ENCODE measurements at places on chromosomes 3 and 15.

GRCh38 chr3:152264378-152264777, 4.4 kb upstream of the MBNL1 start:
- DNase-seq: no peak

DNA sequence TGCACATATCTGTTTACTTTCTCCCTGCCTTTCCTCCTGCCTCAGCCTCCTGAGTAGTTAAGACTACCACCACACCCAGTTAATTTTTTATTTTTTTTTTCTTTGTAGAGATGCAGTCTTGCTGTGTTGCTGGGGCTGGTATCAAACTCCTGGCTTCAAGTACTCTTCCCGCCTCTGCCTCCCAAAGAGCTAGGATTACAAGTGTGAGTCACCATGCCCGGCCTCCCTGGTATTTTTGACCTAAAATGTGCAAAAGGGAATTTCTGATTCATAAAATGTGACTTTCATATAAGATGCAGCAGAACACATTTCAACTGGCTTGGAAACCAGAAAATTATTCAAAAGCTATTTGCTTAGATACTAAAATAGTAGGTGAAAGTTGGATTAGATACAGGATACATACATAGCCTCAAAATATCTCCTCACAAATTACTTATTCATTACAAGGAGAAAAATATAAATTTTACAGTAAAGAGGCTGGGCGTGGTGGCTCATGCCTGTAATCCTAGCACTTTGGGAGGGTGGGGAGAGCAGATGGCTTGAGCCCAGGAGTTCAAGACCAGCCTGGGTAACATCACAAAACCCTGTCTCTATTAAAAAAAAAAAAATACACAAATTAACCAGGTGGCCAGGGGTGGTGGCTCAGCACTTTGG, 32.0 kb downstream of the MAP4 start:
- no peak for DNase-seq

GRCh38 chr15:93066834-93067648, 22.0 kb downstream of the RGMA start:
- no peak for DNase-seq

GRCh38 chr3:59017617-59017984, 32.2 kb downstream of the CFAP20DC start:
- no peak for DNase-seq

GRCh38 chr3:128873244-128874022, 6.0 kb upstream of the ACAD9 start:
- no peak for DNase-seq

- DNase-seq: no peak
Measured at GRCh38 chr3:149623824-149624223, 34.0 kb downstream of the WWTR1 start.

DNA sequence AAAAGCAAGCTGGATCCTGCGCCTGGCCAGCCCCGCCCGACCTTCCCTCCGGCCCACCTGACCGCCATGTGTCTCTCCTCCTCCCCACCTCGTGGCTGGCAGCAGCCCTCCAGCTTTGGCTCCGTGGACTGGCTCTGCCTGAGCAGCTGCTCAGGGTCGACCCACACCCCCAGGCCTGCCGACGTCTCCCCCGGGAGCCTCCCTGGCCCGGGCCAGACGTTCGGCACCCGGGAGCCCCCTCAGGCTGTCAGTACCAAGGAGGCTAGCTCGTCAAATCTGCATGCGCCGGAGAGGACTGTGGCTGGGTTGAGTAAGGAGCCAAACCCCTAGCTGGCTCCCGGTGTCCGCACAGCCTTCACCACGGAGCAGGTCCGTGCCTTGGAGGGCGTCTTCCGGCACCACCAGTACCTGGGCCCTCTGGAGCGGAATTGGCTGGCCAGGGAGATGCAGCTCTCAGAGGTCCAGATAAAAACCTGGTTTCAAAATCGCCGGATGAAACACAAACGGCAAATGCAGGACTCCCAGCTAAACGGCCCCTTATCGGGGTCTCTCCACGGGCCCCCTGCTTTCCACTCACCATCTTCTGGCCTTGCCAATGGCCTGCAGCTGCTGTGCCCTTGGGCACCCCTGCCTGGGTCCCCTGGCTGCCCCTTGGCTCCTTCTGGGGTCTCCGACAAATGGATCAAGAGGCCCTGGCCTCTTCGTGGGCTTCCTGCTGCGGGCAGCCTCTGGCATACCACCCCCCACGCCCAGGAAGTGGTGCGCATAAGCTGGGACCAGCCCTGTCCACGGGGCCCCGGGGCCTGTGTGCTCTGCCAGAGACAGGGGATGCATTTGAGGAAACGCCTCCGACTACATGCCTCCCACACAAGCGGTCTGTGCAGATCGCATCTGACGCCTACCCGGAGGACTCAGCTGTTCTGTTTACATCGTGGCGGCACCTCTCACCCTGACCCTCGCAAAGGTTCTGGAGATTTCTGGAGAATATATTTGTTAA, 345.0 kb downstream of the ZNF385D start:
- DNase-seq: no peak

GRCh38 chr3:129746629-129747028, 140.2 kb upstream of the PLXND1 start:
- DNase-seq: no peak

GRCh38 chr15:40891810-40892446, 2.3 kb upstream of the VPS18 start:
- DNase-seq: no peak

GRCh38 chr3:128775906-128776542, 50.0 kb downstream of the RAB7A start:
- DNase-seq: no peak

GRCh38 chr3:108102420-108103039, 11.7 kb upstream of the CD47 start:
- no peak for DNase-seq

DNA sequence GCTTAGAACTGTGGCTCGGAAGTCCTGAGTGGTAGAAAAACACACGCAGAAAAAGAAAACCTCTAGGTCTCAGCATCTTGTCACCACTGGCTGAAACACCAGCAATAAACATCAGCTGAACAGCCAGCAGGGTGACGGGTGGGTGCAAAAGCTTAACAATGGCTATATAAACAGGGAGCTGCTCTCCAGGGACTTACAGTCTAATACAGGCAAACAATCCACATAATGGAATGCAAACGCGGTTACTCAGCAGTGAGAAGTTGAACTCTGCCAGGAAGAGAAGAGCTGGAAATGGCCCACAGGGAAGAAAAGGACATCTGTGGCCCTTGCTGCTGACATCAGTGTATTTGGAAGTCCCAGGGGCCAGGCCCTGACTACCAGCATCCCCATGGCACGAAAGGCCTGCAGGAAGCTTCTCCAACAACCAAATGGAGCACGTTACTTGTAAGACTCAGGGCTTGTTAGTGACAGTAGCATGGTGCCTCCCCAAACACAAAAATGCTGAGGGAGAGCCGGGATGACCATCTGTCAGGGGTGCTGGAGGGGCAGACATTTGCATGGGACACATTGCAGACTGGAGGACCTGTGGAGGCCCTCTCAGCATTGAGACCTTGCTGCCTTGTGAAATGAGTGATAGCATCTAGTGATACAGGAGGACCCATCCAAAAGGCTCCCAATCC, 3.0 kb downstream of the HEG1 start:
- no peak for DNase-seq

GRCh38 chr3:8627201-8627940, 17.2 kb downstream of the SSUH2 start:
- no peak for DNase-seq

DNA sequence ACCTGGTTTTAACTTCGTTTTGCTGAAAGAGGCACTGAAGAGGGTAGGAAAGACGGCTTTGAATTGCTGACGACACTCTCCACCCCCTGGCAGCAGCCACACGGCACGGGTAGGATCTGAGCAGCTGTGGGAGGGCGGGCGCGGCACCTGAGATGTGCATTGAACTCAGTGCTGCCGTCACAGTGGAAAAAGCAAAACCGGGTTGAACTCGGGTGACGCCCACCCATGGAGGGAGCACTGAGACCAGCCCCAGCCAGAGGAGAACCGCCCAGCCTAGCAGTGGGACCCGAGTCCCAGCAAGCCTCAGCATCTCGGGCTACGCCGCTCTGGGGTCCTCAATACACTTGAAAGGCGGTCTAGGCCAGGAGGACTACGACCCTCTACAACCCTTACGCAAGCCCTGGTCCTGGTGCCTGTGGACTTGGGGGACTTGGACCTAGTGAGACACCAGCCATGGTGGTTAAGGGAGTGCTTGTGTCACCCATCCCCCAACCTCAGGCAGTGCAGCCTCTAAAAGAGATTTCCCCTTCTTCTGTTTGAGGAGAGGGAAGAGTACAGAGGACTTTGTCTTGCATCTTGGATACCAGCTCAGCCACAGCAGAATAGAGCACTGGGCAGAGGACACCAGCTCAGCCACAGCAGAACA, 50.0 kb upstream of the RPL35A start:
- no peak for DNase-seq

DNA sequence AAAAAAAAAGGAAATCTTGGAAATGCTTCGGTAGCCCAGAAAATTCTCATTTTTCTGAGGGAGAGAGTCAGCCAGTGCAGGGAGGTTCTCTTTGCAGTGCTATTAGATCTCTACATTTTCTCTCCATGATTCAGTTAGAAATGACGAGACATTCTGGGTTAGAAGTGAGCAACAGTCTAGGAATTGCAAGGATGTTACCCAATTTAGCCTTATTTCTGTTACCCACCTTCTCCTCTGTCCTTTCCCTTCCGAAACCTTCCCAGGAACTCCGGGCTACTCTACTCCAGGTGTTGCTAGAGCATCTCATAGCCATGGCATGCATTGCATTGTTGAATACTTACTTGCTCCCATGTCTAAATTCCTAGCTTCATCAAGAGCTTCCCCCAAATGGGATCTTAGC, 106.8 kb downstream of the EDEM1 start:
- no peak for DNase-seq

DNA sequence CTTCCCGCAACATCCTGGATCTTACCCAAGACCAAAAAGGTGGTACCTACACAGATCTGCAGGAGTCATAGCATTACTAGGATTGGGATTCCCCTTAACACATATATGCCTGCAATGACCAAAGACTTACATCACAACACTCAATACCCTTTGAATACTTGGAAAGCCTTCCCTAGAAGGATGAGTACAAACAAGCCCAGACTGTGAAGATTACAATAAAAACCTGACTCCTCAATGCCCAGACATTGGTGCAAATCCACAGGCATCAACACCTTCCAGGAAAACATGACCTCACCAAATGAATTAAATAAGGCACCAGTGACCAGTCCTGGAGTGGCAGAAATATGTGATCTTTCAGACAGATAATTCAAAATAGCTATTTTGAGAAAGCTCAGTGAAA, 326.8 kb downstream of the TBL1XR1 start:
- DNase-seq: no peak

GRCh38 chr15:69896606-69897005, 201.1 kb downstream of the TLE3 start:
- DNase-seq: no peak

DNA sequence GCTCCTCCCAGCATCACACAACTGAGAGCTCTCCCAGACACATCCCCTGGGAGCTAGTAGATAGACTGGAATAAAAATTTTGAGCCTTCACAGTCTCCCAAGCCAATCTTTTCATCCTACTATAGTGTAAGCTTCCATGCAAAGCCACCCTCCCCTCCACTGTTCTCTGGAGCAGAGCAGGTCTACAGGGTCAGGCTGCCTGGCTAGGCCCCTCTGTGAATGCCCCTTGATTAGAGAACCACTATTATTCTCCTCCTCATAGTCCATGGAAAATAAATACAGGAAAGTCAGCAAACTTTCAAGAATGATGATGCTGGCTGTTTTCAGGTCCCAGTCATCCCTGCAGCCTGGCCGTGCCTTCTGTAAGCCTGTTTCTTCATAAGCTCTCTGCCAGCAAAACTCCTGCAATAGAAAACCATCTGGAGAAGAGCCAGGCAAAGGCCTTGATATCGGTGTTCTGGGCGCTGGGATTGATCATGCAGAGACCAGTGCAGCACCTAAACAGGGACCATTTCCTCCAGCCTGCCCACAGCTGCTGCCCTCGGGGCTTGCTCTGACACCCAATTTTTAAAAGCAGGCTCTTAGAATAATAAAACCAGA, 51.7 kb downstream of the CRYGS start:
- no peak for DNase-seq

- DNase-seq: no peak
Measured at GRCh38 chr15:68668926-68669600, 90.3 kb downstream of the CORO2B start.

- no peak for DNase-seq
Measured at GRCh38 chr3:115922681-115923347, 299.5 kb downstream of the GAP43 start.

GRCh38 chr3:59734061-59734460, 684.2 kb upstream of the CFAP20DC start:
- DNase-seq: no peak

Data from activated CD4-positive, alpha-beta T cell treated with anti-CD3 and anti-CD28 coated beads for 4 hours (primary cell).